Midbrain (tissue), 1 donor: ENCODE measurements at places on chromosomes 2 and 18.
A peak's percentile ranks its signal among the peaks of the same experiment; 100 is the strongest.

GRCh38 chr18:9475643-9476591 is 604 bp downstream of the RALBP1 start:
- peak; percentile 33 for DNase-seq

DNA sequence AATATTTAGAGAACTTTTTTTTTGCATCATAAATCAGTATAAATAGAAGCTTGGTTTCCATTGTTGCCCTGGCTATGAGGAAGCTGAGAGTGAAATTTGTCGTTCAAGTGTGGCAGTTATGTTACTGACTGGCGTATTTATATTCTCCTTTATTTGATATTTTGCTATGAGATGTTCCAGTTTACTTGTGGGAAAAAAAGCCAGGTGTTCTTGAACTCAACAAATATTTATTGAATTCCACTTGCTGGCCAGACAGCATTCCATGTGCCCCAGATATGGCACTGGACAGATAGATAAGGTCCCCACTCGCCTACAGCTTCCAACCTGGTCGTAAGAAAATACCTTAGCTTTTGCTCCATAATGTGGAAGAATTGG is 44.7 kb downstream of the NEDD4L start:
- no peak for DNase-seq

DNA sequence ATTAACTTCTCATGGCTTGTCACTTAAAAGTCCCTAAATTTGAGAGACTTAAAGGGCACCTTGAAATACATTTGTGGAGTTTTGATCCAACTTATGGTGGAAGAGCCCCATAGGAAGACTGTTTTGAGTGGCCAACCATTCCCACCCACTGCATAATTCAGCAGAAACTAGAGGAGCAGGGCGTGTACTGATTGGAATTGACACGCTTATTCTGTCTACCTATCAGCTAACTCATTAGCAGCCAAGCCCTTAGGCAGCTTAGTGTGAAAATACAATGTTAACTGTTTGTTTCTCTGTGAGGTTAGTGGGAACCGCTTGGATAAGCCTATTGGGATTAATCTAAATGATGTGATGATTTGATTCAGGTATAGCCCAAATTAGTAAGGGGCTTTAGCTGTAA is 6.4 kb downstream of the LGALSL start:
- DNase-seq, result no peak

GRCh38 chr2:191670787-191671186 is 7.1 kb upstream of the NABP1 start:
- no peak for DNase-seq

- DNase-seq, result no peak
Measured at GRCh38 chr2:160062292-160063005, at the start of gene PLA2R1. TSS of gene PLA2R1 (minus strand) at chr2:160062615. CDS start at chr2:160062403, 212 bp downstream.

GRCh38 chr2:220167956-220168355 is 540.5 kb downstream of the SLC4A3 start:
- no peak for DNase-seq

DNA sequence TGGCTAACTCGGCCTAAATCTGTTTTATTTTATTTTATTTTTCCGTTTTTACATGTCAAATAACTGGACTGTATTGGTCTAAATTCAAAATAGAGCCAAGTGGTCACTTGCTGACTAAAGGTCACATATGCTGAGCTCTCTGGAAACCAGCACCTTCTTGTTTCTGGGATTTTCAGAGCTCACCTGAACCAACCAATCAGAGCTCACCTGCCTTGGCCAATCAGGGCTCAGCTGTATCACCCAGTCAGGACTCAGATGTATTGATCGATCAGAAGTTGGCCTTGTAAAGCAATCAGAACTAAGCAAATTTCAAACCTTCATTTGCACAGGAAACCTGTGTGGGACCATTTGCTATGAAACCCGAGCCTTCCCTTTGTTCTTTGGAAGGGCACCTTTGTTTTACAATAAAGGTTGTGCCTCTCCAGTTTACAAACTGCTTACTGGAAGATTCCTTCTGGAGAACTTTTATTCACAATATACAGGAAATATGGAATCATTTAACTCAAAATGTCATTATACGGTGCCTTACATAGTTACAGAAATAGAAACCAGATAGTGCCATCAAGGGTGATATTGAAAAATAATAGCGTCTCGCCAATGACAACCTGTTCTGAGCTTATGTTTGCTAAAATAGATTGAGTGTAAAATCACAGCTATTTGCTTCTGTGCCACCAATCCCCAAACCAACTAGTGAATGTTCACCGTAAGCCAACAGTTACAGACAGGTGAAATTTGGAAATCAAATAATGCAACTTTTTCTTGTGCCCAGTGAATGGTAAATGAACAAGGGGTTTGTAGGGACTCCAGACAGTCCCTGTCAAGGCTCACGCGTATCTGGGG is 17.3 kb upstream of the PSD4 start:
- DNase-seq, result peak; percentile 3

DNA sequence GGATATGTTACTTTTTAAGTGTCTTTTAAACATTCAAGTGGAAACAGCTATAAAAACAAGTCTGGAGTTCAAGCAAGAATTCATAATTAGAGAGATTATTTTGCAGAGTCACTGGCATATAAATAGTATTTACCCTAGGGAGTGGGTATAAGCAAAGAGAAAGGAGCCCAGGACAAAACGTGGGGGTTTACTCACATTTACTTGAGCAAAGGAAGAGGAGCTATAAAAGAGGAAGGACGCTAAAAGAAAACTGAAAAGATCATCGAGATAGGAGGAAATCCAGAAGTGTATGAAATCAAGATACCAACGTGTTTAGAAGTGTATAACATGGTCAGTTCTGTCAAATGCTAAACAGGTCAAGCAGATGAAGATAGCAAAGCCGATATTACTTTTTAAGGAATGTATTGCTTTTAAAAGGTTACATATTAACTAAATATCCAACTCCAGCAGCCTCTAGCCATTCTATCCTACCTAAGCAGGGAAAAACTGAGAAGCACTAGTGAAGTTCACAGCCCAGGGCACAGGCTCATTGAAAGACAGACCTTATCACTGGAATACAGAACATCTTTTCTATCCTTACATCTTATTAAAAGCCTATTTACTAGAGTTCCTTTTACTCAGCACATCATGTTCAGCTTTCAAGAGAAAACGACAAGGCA is 8.6 kb downstream of the KANSL1L start:
- DNase-seq, result no peak

GRCh38 chr2:10163498-10164486 is 41.3 kb downstream of the RRM2 start:
- no peak for DNase-seq

DNA sequence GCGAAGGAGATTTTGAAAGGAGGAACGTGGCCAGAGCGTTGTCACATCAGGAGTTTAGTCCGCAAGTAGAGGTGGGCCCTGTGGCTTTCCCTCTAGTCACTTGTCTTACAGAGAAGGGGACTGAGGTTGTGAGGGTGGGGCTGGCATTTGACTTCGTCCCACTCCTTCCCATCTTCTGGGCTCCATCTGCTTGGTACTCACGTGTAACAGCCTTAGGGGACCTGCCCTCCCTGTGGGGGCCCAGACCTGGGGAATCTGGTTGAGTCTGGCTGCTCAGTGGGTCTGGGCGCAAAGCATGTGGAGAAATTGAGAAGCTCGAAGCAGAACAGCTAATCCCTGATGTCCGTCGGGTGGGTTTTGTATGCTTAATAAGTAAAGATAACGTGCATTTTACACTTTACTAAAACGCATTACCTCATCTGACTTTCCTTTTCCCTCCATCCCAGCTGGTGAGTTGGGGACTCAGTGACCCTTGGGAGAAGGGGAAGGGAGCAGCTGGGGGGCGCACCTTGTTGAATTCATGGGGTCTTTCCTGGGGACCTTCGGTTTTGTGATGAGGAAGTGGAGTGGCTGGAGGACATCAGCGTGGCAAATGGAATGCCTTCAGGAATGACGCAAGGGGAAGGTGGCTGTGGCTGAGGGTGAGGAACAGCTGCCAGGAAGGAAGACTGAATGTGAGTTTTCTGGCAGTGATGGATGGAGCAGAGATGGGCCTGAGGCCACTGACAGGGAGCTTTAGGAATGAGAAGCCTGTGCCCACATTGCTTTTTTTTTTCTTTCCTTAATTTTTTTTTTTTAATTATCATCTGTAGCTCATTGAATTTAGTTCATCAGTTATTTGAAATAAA is 44.8 kb downstream of the ASAP2 start:
- no peak for DNase-seq

- peak; percentile 37 for DNase-seq
Measured at GRCh38 chr2:159712929-159713420, 669 bp downstream of the MARCHF7 start.

DNA sequence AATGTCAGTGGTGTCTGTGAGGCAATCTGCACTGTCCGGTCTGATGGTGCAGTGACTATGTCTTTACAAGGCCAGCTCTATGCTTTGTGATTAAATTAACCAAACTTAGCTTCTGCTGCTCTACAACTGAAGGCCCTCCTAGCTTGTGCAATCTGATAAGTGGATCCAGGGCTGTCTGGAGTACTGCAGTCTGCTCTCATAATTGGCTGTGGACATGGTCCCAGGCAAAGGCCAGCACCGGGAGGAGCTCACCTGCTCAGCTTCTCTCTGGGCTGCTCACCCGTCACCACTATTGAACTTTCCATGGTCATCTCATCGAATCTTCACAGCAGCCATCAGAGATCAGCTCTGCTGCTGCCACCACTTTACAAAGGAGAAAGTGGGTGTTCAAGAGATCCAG is 13.0 kb upstream of the APCDD1 start:
- no peak for DNase-seq

- DNase-seq, result no peak
Measured at GRCh38 chr2:28979576-28980366, 1.3 kb upstream of the TOGARAM2 start.

DNA sequence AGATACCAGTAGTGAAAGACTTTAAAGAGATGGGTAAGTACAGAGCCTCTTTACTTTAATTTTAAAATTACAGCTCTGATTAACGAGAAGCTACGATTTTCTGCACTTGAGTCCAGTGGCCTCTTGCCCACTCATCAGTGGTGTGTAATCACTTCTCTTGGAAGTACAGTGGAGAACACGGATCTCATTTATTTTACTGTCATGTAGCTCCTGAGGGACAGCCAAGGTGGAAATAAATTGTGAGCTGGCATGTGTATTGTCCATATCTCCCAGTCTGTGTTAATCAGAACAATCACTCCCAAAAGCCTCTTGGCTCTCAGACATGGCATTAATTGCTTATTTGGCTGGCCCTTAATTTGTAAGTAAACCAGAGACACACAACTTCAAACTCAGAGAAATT is 69.4 kb downstream of the LOXHD1 start:
- DNase-seq, result no peak

DNA sequence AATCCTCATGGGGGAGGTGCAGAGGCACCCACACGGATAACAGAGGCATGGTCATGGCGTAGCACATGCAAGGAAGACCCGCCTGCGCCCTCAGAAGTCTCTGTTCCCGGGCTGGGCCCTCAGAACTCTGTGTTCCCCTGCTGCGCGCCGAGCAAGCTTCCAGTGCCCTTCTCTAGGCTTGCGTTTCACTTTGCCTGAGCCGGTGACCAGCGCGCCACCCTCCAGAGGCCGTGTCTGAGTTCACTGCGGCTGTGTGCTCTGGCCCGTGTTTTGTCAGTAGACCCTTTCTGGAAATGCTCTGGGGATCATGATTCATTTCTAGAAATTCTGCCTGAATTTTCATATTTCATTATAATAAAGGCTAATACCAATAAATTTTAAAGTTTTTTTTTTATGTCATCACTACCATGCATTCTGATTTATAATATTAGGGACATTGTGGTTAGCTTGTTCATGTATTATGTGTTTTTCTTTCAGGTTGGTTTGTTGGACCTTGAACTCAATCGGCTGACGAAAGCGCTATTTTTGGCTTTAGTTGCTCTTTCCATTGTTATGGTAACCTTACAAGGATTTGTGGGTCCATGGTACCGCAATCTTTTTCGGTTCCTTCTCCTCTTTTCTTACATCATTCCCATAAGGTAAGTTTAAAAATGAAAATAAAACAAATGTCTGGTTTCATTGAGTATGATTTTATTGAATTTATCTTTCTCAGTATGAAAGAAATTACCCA is 142.7 kb upstream of the NFATC1 start:
- DNase-seq, result peak; percentile 19

DNA sequence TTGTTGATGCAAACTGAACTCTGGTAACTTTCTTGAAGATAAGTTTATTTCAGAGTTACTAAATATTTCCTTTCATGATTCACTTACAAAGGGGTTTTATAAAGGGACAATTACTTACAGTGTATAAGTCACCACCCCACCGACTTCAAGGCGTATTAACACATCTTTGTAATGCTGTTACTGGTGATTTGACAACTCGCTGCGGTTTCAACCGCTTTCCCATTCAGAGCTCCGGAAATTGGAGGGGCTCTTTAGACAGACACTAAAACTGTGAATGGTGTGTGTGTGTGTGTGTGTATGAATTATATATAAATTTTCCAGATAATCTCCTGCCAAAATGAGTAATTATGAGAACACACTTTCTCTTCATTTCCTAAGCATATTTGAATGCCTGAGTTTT is 4.9 kb downstream of the TM4SF20 start:
- no peak for DNase-seq

DNA sequence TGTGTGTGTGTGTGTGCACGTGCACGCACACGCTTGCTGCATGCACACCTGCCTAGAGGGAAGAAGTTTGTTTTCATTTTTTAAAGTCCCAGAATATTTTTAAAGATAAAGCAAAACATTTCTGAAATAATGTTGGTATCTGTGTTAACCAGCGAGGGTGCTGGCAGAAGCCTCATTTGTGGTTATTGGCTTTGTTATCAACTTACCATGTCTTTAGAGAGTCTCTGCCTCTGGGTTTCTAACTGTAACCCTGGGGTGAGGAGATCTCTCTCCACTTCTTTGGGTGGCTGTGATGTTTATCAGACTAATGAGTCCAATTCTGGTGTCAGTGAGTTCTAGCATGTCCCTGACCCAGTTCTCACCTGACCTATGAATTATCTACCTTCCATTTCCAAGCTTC is 927.6 kb upstream of the FANCL start:
- DNase-seq, result no peak

- no peak for DNase-seq
Measured at GRCh38 chr2:230739961-230740360, 27.3 kb downstream of the CAB39 start.

- no peak for DNase-seq
Measured at GRCh38 chr2:493228-493627, 184.0 kb downstream of the TMEM18 start.

DNA sequence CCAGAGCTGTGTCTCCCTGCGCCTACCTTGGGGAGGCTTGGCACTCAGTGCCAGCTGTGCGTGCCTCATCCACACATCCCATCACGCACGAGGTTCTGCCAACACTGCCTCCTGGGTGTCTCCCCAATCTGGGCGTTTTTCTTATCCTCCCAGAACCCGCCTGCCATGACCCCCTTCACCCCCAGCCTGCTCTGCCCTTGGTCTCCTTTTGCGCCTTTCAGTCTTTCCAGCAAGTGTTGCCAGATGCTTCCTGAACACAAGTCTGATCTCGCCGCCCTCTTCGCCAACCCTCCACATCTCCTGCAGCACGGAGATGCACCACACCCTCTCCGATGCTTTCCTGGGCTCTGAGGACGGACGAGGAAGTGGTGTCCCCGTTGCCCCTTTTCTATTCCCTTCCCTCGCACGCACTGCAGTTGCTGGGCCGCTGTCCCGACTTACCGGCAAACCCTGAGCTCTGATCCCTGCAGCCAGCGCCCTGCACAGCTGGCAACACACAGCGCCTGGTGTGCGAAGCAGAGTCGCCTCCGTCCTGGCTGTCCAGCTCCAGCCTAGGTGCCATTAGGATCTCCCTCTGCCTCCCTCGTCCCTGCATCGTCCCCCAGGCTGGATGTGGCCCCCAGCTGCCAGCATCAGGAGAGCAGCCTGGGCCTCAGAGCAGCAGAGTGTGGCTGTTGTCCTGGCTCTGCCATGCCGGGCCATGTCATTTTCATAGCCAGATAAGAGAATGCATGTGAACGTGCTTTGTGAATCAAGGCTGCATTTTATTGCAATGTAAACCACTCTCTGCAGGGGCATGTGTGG is 22.6 kb upstream of the ALLC start:
- DNase-seq, result no peak
